ENCODE measurements at places on chromosomes 11 and 22.

- no peaks in the 10 kb centered on the region for H3K27me3 ChIP-seq
- H3K4me3 ChIP-seq: no peak overlapping the region
- no peak overlapping the region for H3K27ac ChIP-seq
- no peaks in the 10 kb centered on the region for H3K36me3 ChIP-seq
- no peaks in the 10 kb centered on the region for H3K4me1 ChIP-seq
- no peak for DNase-seq
These were observed 43.5 kb downstream of the GGTLC2 start for GRCh38 chr22:22687638-22688500.

DNA sequence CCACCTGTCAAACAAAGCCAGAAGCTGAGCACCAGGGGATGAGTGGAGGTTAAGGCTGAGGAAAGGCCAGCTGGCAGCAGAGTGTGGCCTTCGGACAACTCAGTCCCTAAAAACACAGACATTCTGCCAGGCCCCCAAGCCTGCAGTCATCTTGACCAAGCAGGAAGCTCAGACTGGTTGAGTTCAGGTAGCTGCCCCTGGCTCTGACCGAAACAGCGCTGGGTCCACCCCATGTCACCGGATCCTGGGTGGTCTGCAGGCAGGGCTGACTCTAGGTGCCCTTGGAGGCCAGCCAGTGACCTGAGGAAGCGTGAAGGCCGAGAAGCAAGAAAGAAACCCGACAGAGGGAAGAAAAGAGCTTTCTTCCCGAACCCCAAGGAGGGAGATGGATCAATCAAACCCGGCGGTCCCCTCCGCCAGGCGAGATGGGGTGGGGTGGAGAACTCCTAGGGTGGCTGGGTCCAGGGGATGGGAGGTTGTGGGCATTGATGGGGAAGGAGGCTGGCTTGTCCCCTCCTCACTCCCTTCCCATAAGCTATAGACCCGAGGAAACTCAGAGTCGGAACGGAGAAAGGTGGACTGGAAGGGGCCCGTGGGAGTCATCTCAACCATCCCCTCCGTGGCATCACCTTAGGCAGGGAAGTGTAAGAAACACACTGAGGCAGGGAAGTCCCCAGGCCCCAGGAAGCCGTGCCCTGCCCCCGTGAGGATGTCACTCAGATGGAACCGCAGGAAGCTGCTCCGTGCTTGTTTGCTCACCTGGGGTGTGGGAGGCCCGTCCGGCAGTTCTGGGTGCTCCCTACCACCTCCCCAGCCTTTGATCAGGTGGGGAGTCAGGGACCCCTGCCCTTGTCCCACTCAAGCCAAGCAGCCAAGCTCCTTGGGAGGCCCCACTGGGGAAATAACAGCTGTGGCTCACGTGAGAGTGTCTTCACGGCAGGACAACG, 11.7 kb downstream of the CXCR5 start:
- no peak for DNase-seq
- H3K27ac ChIP-seq: no peak overlapping the region
- no peak overlapping the region for H3K4me3 ChIP-seq
- no peaks in the 10 kb centered on the region for H3K4me1 ChIP-seq

DNA sequence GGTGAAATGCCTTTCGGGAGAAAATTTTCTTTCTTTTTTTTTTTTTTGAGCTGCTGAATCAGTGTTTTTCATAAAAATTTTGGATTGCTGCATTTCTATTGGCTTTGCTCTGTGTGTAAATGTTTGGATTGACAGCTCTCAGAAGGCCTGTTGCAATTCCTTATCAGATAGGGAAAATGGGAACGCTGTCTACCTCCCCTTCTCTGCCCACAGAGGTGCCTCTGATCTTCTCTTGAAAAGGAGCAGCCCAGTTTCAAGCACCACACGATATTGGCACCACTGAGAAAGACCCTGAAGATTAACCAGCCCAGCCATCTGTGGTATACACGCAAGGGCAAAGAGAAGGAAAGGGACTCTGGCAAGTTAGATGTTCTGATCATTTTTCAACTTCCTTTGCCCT, 1272.2 kb downstream of the LRRC4C start:
- H3K36me3 ChIP-seq: no peaks in the 10 kb centered on the region
- no peak for DNase-seq
- peaks cover 11% of the 10 kb centered on the region for H3K4me1 ChIP-seq
- H3K4me3 ChIP-seq: no peak overlapping the region

DNA sequence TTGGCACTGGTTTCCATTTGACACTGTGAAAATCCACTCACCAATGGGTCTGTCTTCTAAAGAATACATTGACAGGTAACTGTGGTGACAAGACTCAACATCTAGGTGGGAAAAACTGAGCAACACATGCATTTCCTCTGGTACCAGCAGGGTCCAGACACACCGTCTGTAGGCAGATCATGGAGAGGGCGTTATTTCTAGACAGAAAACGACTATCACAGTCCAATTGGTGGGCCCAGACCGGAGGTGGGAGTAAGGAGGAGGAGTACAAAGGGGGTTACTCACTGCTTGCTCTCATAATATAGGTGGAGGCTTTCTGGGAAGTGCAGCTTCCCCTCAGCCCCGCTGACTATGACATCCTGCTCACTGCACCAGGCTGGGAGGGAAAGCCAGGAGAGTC, 9.9 kb downstream of the OVCH2 start:
- H3K4me3 ChIP-seq: no peak overlapping the region
- no peak overlapping the region for H3K27ac ChIP-seq
- no peaks in the 10 kb centered on the region for H3K4me1 ChIP-seq
- no peaks in the 10 kb centered on the region for H3K36me3 ChIP-seq
- no peaks in the 10 kb centered on the region for H3K27me3 ChIP-seq
- DNase-seq: no peak

DNA sequence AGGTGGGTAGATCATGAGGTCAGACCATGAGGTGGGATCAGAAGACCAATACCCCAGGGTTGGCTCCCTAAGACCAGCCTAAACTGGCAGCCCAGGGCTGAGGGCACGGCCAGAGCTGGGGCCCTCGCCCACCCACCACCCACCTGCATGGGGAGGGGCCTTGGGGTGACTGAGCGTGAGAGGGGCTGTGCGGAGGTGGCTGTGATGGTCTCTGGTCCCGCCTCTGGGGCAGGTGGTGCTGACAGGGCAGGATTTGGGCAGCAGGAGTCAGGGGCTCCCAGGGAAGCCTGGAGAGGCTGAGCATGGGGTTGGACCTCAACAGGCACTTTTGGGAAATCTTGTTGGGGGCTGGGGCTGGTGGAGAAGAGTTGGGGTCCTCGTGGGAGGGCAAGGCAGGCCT, 39.8 kb upstream of the MUC5AC start:
- no peaks in the 10 kb centered on the region for H3K27me3 ChIP-seq
- no peak overlapping the region for H3K27ac ChIP-seq
- H3K36me3 ChIP-seq: no peaks in the 10 kb centered on the region

DNA sequence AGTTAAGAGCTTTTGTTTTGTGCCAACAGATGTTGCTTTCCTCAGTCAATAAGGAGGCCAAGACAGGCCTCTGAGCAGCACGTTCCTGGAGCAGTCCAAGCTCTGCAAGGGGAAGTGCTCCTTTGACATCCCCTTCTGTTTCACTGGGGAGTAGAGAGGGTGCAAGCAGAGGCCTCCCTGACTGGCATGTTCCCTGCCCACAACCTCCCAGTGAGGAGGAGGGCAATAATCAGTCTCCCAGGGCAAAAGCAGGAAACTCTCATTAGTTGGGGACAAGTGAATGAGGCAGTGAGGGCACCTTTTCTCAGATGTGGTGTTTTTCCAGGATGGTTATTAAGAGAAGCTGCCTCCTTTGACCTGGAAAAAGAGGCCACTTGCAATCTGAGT, 79.5 kb upstream of the ZBED5 start:
- no peak overlapping the region for H3K27ac ChIP-seq
- no peak overlapping the region for H3K4me3 ChIP-seq
- no peaks in the 10 kb centered on the region for H3K4me1 ChIP-seq
- H3K36me3 ChIP-seq: no peaks in the 10 kb centered on the region

GRCh38 chr11:2774173-2775082, 74.6 kb upstream of the KCNQ1OT1 start:
- peaks cover 5% of the 10 kb centered on the region for H3K4me1 ChIP-seq
- no peak overlapping the region for H3K27ac ChIP-seq
- no peak overlapping the region for H3K4me3 ChIP-seq
- H3K27me3 ChIP-seq: no peaks in the 10 kb centered on the region

GRCh38 chr11:44564670-44565210, 723 bp upstream of the CD82 start:
- H3K4me1 ChIP-seq: peaks cover 27% of the 10 kb centered on the region
- DNase-seq: peak; percentile 83
- no peaks in the 10 kb centered on the region for H3K27me3 ChIP-seq
- H3K36me3 ChIP-seq: no peaks in the 10 kb centered on the region
- H3K27ac ChIP-seq: peak overlapping the region; percentile 99

DNA sequence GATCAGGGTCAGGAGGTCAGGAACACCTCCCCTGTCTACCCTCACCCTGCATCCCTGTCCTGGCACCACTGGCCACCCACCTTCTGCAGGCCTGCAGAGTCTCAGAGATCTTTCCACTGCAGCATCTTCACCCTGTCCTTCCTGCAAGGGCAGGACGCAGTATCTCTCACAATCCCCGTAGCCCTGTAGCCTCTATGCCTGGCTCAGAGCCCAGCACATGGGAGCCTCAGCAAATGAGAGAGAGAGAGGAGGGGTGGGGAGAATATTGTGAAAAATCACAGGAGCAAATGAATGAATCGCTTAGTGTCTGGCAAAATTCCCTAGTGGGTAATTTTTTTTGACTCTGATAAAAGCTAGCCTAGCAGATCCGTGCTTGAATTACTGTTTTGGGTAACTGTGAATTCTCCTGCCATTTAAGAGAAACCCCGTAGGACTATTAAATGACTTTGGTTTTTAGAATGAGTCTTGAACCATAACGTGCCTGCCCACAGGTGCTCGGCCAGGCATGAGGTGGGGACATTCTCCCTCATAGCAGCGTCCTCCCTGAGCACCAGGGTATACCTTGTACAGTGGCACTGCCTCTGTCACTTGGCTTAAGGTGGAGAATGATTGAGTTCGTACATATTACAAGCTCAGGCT, 91.5 kb downstream of the MORC2 start:
- no peak for DNase-seq
- H3K36me3 ChIP-seq: no peaks in the 10 kb centered on the region
- H3K4me3 ChIP-seq: no peak overlapping the region
- H3K27me3 ChIP-seq: no peaks in the 10 kb centered on the region
- no peak overlapping the region for H3K27ac ChIP-seq
- no peaks in the 10 kb centered on the region for H3K4me1 ChIP-seq

- no peak overlapping the region for H3K4me3 ChIP-seq
- H3K27me3 ChIP-seq: no peaks in the 10 kb centered on the region
- no peak overlapping the region for H3K27ac ChIP-seq
These were observed 493.6 kb upstream of the FAT3 start for GRCh38 chr11:91731051-91731450.

DNA sequence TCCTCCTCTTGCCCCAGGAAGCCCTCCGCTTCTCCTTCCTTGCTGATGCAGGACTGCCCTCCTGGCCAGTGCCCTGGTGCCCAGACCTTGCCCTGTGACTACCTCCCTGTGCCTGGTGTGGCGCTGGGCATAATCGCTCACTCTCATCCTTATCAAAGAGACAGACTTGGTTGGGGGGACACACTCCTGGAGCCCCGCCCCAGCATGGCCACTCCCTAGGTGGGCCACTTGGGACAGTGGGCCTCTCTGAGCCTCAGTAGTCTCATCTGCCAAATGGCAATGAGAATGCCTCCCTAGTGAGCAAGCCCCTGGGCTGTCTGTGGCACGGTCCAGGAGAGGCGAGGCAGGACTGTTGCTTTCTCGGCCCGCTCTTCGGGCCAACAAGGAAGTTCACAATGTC, 72.7 kb upstream of the TSPAN18 start:
- H3K36me3 ChIP-seq: no peaks in the 10 kb centered on the region
- H3K4me1 ChIP-seq: no peaks in the 10 kb centered on the region
- H3K27me3 ChIP-seq: no peaks in the 10 kb centered on the region

- no peak overlapping the region for H3K4me3 ChIP-seq
- no peak for DNase-seq
- H3K4me1 ChIP-seq: no peaks in the 10 kb centered on the region
- H3K36me3 ChIP-seq: no peaks in the 10 kb centered on the region
These were observed 30.4 kb upstream of the CREB3L1 start for GRCh38 chr11:46247090-46247489.

GRCh38 chr11:84655712-84656111, 971.4 kb downstream of the DLG2 start:
- no peak for DNase-seq
- no peak overlapping the region for H3K4me3 ChIP-seq
- H3K36me3 ChIP-seq: no peaks in the 10 kb centered on the region
- H3K4me1 ChIP-seq: no peaks in the 10 kb centered on the region
- no peak overlapping the region for H3K27ac ChIP-seq

DNA sequence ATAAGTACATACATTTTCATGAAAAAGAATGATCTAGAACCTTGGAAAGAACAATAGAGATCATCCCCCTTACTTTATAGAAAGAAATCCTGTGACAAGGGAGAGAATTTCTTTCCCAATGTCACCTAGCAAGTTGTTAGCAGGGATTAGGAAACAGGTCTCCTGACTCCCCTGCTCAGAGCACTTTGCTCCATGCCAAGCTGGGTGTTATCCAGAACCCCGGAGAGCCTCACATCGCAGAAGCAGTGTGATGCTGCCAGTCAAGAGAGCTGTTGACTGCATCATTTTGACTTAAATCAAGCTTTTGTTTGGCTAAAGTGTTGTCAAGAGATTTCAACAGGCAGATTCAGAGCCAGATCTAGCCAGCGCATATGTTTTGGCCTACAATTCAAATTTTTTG, 3.6 kb upstream of the RRAS2 start:
- H3K4me3 ChIP-seq: no peak overlapping the region
- no peaks in the 10 kb centered on the region for H3K27me3 ChIP-seq

DNA sequence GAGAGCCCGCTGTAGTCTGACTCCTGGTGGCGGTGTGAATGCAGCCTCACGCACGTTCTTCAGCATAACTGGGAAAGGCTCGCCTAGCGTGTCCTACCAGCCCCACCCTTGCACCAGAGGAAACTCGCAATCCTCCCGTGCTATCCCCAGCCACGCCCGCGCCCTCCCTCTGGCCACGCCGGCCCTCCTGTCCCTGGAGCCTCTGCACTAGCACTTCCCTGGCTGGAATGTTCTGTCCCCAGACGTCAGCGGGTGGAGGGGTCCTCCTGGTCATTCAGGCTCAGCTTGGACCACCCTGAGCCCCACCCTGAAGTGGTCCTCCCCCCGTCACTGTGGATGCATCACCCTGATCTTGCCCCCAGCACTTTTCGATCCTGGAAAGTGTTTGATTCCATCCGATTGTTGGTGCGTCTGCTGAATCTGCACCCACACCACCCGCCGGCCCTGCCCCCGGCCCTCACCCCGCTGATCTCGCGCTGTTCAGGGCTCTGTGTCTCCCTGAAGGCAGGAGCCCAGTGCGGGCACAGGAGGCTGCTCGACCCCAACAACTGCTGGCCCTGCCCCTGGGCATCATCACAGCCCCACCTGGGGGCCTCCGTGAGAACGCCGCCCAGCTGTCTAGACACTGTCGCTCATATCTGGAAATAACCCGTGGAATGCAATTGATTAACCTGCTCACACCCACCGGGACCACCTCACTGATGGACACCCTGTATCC, 437.0 kb downstream of the TBC1D22A start:
- H3K4me1 ChIP-seq: no peaks in the 10 kb centered on the region
- H3K4me3 ChIP-seq: no peak overlapping the region
- no peak for DNase-seq
- peaks cover 52% of the 10 kb centered on the region for H3K27me3 ChIP-seq
- H3K27ac ChIP-seq: no peak overlapping the region

- H3K36me3 ChIP-seq: no peaks in the 10 kb centered on the region
- H3K27me3 ChIP-seq: no peaks in the 10 kb centered on the region
- no peaks in the 10 kb centered on the region for H3K4me1 ChIP-seq
- H3K27ac ChIP-seq: peak overlapping the region; percentile 100
- peak overlapping the region; percentile 95 for H3K4me3 ChIP-seq
These were observed 8.0 kb downstream of the NEAT1 start for GRCh38 chr11:65430406-65431217.

Measured in breast epithelium (tissue), 4 donors.